Activated naive CD4-positive, alpha-beta T cell treated with anti-CD3 and anti-CD28 coated beads for 36 hours (primary cell): ENCODE measurements at places on chromosomes 6 and 20. TPM values are rescaled to one million over a fixed set of nuclear protein-coding genes. Genes with fewer than 3 reads are reported as not detected.

The PPP1R3G gene
- not detected for total RNA-seq

The GSTA5 gene
- total RNA-seq = not detected

DNA sequence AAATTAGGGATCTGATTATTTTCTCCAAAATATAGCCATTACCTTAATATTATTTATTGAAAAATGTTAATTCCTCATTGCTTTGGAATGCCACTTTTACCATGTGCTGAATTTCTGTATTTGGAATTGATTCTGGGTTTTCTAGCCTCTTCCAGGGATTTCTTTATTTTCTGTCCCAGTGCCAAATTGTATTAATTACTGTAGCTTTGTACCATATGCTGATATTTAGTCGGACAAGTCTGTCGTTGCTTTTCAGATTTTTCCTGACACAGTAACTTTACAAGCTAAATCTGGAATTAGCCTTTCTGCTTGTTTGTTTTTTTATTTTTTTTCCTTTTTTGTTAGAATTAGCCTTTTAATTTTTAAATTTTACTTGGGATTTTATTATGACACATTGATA lies 10.9 kb upstream of the TMEM14B start:
- peaks cover 4% of the 10 kb centered on the region for H3K36me3 ChIP-seq
- H3K27ac ChIP-seq = no peak overlapping the region
- H3K27me3 ChIP-seq = no peaks in the 10 kb centered on the region
- no peak for DNase-seq

GRCh38 chr6:109743739-109744138 lies 52.6 kb downstream of the FIG4 start:
- no peak overlapping the region for H3K27ac ChIP-seq
- no peaks in the 10 kb centered on the region for H3K4me1 ChIP-seq
- no peak overlapping the region for H3K4me3 ChIP-seq

DNA sequence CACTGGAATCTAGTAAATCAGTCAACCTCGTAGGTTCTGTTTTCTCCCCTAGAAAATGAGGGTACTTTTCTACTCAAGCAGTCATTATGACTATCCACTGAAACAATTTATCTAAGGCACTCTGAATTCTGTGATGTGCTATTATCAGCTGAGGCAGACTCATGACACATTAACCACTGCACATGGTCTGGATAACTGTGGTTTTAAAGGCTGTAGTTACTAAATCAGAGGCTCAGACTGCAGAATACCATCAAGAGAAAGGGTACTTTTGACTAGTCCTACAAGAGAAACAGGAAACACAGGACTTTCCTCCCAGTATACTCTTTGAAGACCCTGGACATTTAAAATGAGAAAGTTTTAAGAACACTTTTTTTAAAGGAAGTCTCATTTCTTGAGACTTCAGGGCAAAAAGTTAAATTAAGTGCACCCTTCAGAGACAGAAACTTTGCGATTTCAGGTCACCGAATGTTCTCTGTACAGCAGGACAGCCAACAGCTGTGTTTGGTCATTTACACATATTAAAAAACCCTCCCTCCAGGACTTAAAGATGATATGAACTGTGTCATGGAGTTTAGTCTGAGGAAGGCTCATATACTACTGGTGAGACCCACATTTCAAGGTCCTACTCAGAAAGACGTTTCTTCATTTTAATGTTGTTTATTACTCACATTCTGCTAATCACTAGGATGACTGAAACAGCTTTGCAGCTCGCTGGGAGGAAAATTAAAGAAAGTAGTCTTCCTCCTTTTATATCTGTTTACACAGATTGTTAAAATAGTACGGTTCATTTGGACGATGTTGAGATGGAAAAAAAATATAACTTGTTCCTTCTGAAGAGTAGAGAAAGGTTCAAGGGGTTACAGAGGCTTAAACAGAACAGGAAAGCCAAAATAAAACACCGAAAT lies 19.9 kb downstream of the ATXN1 start:
- H3K4me1 ChIP-seq = peaks cover 15% of the 10 kb centered on the region
- no peak for DNase-seq
- no peak overlapping the region for H3K27ac ChIP-seq

The HMGCLL1 gene
- total RNA-seq = not detected

DNA sequence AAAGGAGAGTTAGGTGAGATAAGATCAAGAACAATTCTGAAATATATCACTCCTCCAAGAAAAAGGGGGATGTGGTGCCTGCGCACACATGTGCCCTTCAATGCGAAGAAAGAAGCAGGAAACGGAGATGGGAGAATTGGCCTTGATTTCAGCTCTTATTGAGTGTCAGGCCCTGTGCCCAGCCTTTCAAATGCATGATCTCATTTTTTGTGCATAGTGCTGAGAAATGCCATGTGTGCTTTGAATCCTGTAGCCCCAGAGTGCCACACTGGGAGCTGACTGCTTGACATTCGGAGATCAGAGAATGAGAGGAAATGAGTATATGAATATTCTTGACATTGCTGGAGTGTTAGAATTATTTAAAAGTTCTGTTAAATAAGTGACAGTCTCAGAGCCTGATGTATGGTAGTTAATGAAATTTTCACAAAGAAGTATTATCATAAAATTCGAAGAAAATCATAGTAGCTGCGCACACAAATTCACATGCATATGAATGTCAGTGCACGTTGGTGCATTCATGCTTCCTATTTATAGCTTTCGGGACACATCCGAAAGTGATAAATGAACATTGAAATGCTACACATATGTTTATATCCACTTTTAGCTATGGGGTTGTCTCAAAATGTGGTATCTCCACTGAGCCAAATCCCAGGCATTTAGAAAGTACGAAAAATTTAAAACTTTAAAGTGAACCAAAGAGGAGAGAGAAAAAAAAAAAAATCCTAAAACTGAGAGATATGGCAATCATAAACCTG lies 172.0 kb downstream of the KCNQ5 start:
- no peak overlapping the region for H3K27ac ChIP-seq
- no peaks in the 10 kb centered on the region for H3K27me3 ChIP-seq
- peaks cover 7% of the 10 kb centered on the region for H3K4me1 ChIP-seq

The LZTS3 gene
- total RNA-seq = 1.2 TPM

The FOXS1 gene
- not detected for total RNA-seq

- DNase-seq = peak; percentile 33
- H3K36me3 ChIP-seq = peaks cover 45% of the 10 kb centered on the region
- H3K27me3 ChIP-seq = no peaks in the 10 kb centered on the region
- H3K4me3 ChIP-seq = no peak overlapping the region
Measured at GRCh38 chr20:32158943-32159660, 48.4 kb downstream of the PLAGL2 start.

- H3K27me3 ChIP-seq = no peaks in the 10 kb centered on the region
- no peak for DNase-seq
- H3K36me3 ChIP-seq = no peaks in the 10 kb centered on the region
- no peaks in the 10 kb centered on the region for H3K4me1 ChIP-seq
- no peak overlapping the region for H3K4me3 ChIP-seq
Measured at GRCh38 chr6:67219346-67219745, 1415.7 kb upstream of the ADGRB3 start.

The ZC2HC1B gene
- total RNA-seq = not detected

The SLC32A1 gene
- total RNA-seq = not detected
